ENCODE measurements at places on chromosomes 6 and 20. TPM values are rescaled to one million over a fixed set of nuclear protein-coding genes. Genes with fewer than 3 reads are reported as not detected.
A peak's percentile ranks its signal among the peaks of the same experiment; 100 is the strongest.

DNA sequence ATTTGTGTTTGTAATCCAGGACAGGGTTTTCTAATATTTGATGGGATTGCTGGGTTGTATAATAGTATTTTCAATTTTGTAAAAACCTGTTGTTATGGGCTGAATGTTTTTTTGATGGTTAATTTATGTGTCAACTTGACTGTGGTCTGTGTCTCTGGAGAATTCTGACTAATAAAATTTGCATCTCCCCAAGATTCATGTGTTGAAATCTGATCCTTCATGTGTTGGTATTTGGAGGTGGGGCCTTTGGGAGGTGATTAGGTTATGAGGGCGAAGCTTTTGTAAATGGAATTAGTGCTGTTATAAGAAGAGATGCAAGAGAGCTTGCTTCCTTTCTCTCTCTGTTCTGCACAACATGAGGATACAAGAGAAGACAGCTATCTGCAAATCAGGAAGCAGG, 48.7 kb upstream of the SAMD5 start:
- no peak overlapping the region for H3K4me3 ChIP-seq
- DNase-seq, result no peak

- H3K4me3 ChIP-seq, result peak within 1 kb of the TSS; percentile 60
- no peaks in the 10 kb centered on the region for H3K36me3 ChIP-seq
- no peak for DNase-seq
- H3K27ac ChIP-seq, result peak within 1 kb of the TSS; percentile 69
Measured at GRCh38 chr6:48111143-48111506, at the start of gene PTCHD4. Gene PTCHD4, minus strand, starts transcription at chr6:48111197. Its CDS starts 42,240 bp downstream, at chr6:48068957.

TTK gene
- total RNA-seq, result 45.5 TPM

GRCh38 chr20:38558596-38559360, 22.2 kb upstream of the ADIG start:
- H3K27ac ChIP-seq, result no peak overlapping the region
- peaks cover 18% of the 10 kb centered on the region for H3K36me3 ChIP-seq

GRCh38 chr20:62205618-62206387, 14.3 kb downstream of the HRH3 start:
- H3K36me3 ChIP-seq, result peaks cover 3% of the 10 kb centered on the region
- H3K4me3 ChIP-seq, result no peak overlapping the region
- DNase-seq, result no peak
- H3K27me3 ChIP-seq, result peaks cover 3% of the 10 kb centered on the region
- H3K27ac ChIP-seq, result no peak overlapping the region
- H3K4me1 ChIP-seq, result no peaks in the 10 kb centered on the region

DNA sequence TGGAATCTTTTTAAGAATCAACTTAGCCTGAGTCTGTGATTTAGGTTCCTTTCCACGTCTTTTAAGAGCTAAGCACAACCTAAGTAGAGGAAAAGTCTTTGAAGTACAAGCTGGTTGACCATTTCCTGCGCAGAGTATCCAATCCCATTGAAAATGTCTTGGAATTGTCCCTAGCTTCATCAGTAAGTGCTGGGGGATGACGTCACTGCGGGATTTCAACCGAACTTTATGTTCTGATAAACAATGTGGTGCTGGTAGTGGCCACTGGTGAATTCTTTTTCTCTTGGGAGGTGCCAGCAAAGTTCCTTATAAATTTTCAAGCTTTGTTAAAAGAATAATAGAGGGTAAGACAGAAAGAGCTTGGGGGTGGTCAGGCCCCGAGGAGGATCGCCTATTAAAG, 69.2 kb downstream of the PDE7B start:
- H3K4me3 ChIP-seq, result no peak overlapping the region
- no peak overlapping the region for H3K27ac ChIP-seq
- no peak for DNase-seq
- no peaks in the 10 kb centered on the region for H3K4me1 ChIP-seq
- no peaks in the 10 kb centered on the region for H3K27me3 ChIP-seq
- H3K36me3 ChIP-seq, result no peaks in the 10 kb centered on the region

COQ3 gene
- total RNA-seq, result 10.9 TPM

DNA sequence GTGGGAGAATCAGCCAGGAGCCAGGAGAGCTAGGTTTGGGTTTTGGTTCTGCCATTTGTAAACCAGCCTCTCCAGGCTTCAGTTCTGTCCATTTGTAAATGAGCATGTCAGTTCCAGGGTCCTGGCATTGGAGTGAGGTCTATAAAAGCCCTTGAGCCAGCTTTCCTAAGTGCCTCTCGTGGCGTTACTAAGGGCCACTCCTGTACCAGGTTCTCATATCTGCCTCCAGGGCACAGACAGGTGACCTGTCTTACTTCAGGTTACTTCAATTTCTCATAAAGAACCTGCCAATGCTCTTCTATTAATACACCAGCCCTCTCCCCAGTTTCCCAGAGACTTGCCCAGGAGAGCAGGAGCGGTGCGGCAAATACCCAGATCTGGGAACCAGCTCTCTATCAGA, 101.9 kb downstream of the VEGFA start:
- no peak overlapping the region for H3K4me3 ChIP-seq
- no peak for DNase-seq
- no peaks in the 10 kb centered on the region for H3K27me3 ChIP-seq
- H3K4me1 ChIP-seq, result peaks cover 12% of the 10 kb centered on the region
- H3K36me3 ChIP-seq, result no peaks in the 10 kb centered on the region

DNA sequence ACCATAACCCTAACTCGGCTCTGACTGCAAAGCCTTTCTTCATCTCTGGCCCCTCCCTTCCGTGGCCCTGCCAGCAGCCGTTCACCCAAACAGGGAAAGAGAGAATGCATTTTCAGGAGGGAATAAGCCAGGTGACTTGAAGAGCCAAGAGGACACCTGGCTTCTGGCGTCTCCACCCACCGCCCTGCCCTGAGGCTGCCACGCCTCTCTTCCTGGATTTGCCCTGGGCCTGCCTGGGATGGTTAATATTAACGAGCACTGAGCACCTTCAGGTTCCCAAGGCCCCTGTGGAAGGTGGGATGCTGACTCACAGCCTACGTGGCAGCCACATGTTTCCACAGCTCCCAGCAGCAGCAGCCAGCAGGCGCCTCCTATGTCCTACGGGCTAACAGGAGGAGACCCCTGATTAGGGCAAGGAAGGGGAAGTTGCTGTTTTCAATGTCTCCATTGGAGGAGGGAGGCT, 138.0 kb upstream of the RREB1 start:
- H3K27me3 ChIP-seq, result no peaks in the 10 kb centered on the region
- no peaks in the 10 kb centered on the region for H3K4me1 ChIP-seq
- no peak overlapping the region for H3K27ac ChIP-seq
- no peak for DNase-seq

- no peak overlapping the region for H3K27ac ChIP-seq
- H3K27me3 ChIP-seq, result peaks cover 13% of the 10 kb centered on the region
- no peak overlapping the region for H3K4me3 ChIP-seq
- no peaks in the 10 kb centered on the region for H3K4me1 ChIP-seq
- DNase-seq, result no peak
- peaks cover 3% of the 10 kb centered on the region for H3K36me3 ChIP-seq
Measured at GRCh38 chr6:160742090-160742489, 40.0 kb downstream of the PLG start.

Measured in neural crest cell (in vitro differentiated cells).